ENCODE measurements at places on chromosomes 16 and 17.
A peak's percentile ranks its signal among the peaks of the same experiment; 100 is the strongest.

DNA sequence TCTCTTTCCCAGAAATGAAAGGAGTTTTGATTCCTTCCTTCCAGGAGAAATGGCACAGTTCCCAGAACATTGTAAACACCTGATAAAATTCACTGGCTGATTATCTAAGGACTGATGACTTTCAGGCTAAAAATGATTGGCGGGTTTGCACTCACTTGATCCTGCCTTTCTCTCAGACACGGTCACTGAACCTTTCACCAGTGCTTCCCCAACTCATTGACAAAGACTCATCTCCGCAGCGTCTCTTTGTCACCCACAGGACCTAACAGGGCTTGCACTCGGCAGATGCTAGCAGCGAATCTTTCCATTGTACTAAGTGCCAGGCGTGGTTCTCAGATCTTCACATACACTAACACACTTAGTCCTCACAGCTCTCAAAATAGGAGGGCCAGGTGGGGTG lies 7.3 kb upstream of the DHRS7C start:
- no peaks in the 10 kb centered on the region for H3K36me3 ChIP-seq
- H3K27me3 ChIP-seq: peaks cover 18% of the 10 kb centered on the region
- DNase-seq: no peak

DNA sequence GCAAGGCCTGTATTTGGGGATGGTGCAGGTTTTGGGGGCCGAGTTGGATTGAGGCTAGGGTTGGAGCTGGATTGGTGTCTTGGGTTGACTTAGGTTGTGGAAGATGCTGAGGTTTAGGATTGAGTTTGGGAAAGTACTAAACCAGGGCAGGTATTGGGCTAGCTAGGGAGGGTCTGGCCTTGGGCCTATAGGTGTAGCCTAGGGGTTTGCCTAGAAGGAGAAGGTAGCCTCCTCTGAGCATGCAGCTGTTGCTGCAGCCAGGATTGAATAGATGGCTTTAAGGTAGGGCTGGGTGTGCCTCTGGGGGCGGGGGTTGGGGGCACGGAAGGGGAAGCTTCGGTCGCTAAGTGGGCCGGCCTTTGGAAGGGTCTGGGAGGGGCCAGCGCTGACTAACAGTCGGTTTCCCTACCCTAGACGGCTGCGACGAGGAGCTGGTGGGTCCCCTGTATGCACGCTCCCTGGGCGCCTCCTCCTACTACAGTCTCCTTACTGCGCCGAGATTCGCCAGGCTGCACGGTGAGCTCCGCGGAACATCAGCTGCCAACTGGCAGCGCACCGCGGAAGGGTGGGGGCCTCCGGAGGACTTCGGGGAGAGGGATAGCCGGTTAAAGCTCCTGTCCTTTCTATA lies 1.2 kb downstream of the CNTNAP1 start:
- H3K4me3 ChIP-seq: no peak overlapping the region
- no peaks in the 10 kb centered on the region for H3K36me3 ChIP-seq
- peaks cover 37% of the 10 kb centered on the region for H3K4me1 ChIP-seq
- peaks cover 39% of the 10 kb centered on the region for H3K27me3 ChIP-seq

DNA sequence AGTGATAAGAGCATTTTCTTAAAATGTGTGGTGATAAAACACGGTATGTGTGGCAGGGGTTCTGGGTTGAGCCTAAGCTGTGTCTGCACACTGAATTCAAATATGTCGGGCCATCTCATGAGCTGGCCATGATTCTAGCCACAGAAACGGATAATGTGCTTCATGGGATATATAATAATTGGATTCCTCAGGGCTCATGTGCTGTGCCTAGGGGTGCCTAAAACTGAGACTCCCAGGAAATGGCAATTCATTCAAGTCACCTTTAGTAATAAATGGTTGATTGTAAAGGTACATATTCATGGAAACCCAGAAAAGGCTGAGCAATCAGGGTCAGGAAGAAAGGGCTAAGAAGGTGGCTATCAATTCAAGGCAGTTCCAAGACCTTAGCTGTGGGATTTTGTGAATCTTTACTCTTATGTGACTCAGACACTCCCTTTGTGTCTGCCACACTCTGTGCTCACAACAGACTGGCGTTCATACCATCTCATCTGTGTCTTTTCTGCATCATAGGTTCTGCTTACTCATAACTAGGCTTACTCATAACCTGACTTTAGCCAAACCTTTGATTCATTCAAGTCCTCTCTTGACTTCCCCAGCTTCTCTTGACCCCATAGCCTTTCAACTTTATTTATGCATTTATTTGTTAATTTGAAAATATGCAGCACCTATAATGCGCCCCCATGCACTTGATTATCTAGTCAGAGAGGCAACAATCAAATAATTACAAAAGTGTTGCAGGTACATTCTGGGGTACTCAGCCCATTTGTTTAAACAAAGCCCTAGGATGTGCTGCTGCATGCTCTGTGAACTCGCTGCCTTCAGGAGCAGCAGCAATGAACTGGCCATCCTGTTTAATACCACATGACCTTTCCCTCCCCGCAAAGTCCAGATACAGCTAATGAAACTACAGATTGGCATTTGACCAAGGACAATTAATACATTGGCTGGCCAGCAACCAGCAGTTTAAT lies 28.4 kb upstream of the MED13 start:
- no peak overlapping the region for H3K27ac ChIP-seq
- no peaks in the 10 kb centered on the region for H3K27me3 ChIP-seq
- DNase-seq: peak; percentile 30
- H3K36me3 ChIP-seq: no peaks in the 10 kb centered on the region
- H3K4me3 ChIP-seq: no peak overlapping the region

- H3K27ac ChIP-seq: no peak overlapping the region
- DNase-seq: no peak
- no peaks in the 10 kb centered on the region for H3K27me3 ChIP-seq
- H3K4me3 ChIP-seq: no peak overlapping the region
- no peaks in the 10 kb centered on the region for H3K36me3 ChIP-seq
These were observed 18.3 kb upstream of the ADGRG3 start for GRCh38 chr16:57649846-57650245.

GRCh38 chr16:23567602-23568001 lies 10.1 kb downstream of the UBFD1 start:
- H3K4me1 ChIP-seq: no peaks in the 10 kb centered on the region
- no peak overlapping the region for H3K4me3 ChIP-seq
- peaks cover 46% of the 10 kb centered on the region for H3K36me3 ChIP-seq
- H3K27me3 ChIP-seq: no peaks in the 10 kb centered on the region
- no peak for DNase-seq

DNA sequence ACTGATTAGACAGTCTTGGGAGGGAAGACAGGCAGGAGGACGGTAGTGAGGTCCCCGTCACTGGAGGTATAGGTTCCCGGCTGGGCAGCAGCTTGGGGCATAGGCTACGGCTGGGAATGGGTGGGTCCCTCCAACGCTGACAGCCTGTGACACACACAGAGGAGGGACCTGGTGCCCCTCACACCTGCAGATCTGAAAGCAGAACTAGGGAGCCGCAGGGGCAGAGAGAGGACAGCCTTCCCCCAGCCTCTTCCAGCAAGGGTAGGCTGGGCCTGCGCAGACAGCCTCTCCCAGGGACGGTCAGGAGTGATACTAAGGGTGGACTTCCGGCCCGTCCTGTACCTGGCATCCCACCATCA lies 2.0 kb downstream of the P2RX1 start:
- H3K4me3 ChIP-seq: peak overlapping the region; percentile 20
- peak; percentile 37 for DNase-seq

DNA sequence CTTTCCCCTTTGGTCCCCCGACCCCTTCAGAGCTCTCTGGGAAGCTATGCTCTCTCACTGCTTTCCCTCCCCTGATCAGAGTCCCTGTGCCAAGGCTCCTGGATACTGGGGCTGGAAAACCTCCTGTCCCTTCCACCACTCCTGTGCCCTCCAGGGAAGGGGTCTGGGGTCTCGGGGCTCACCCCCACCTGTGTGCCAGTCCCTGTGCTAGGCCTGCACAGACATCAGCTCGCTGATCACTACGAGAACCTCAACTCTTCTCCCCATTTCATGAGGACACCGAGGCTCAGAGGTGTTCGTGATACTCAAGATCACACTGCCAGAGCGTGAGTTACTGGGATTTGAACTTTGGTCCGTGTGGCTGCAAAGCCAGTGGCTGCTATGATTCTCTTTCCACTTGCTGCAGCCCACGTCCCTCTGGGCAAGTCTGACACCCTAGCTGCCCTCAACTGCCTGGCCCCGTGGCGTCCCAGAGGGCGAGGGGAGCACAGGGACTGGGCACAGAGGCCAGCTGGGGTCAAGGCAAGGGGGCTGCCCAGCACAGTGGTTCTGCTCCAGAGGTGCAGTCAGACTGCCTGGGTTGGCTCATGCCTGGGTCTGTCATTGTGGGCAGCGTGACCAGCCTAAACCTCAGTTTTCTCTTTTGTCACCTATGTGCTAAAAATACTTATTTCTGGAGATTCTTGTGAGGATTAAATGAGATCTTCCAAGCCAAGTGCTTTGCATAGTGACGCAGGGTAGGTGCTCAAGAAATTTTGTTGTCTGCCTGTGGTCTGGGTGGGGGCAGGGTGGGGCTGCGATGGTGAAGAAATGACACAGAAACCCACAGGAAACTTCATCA lies 43.8 kb upstream of the TOB1 start:
- peak overlapping the region; percentile 26 for H3K4me3 ChIP-seq
- H3K27ac ChIP-seq: peak overlapping the region; percentile 89
- H3K36me3 ChIP-seq: no peaks in the 10 kb centered on the region
- DNase-seq: peak; percentile 94
- no peaks in the 10 kb centered on the region for H3K27me3 ChIP-seq

DNA sequence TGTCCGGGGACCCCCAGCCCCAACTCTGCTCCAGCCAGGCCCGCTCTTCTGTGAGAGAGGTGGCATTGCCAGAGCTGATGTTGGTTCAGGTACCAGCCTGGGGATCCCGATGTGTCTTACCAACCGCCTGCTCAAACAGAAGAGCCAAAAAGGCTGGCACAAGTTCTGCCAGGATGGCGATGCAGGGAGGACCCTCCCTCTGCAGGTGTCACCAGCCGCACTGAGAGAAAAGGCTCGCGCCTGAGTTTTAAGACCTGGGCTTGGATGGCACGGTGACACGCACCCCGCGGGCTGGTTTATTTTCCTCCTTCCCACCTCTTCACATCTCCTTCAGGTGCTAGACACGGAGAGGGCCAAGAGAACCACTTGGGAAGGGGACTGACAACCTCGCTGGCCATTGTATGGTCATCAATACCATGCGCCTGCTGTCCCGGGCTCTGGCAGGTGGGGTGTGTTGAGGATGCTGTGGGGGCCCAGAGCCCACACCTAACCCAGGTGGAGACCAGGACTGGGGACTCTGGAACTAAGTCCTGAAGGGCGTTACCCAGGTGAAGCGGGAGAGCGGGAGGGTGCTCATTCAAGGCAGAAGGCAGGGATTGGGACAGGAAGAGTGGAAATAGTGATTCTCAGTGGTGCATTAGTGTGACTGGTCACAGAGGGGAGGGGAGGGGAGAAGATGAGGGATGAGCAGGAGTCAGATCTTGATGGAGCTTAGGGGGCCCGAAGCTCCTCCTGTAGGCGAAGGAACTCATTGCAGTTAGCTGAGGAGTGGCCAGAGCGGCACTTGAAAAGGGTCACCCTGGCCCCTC lies 16.3 kb downstream of the FOXJ1 start:
- H3K27me3 ChIP-seq: no peaks in the 10 kb centered on the region
- no peak overlapping the region for H3K27ac ChIP-seq
- H3K36me3 ChIP-seq: no peaks in the 10 kb centered on the region
- H3K4me3 ChIP-seq: no peak overlapping the region

DNA sequence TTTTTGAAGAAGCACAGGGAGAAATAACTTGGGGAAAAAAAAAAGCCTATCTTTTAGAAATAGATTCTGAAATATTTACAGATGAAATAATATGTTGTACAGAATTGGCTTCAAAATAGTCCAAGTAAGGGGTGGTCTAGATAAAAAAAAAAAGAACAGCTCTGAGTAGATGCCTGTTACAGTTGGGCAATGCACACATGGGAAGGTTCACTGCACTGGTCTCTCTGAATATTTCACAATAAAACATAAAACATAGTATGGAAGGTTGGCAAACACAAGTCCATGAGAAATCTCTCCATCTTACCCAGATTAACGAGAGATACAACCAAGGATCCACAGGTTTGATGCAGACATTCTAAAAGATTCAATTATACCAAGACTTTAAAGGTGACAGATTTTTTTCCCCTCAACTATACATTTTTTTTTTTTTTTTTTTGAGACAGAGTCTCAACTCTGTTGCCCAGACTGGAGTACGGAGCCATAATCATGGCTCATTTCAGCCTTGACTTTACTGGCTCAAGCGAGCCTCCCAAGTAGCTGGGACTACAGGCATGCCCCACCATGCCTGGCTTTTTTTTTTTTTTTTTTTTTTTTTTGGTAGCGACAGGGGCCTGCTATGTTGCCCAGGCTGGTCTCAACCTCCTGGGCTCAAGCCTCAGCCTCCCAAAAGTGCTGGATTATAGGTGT lies 58.0 kb downstream of the KANSL1 start:
- H3K4me3 ChIP-seq: no peak overlapping the region
- H3K4me1 ChIP-seq: peaks cover 91% of the 10 kb centered on the region
- H3K27ac ChIP-seq: peak overlapping the region; percentile 47
- H3K36me3 ChIP-seq: peaks cover 25% of the 10 kb centered on the region
- H3K27me3 ChIP-seq: no peaks in the 10 kb centered on the region
- DNase-seq: no peak

DNA sequence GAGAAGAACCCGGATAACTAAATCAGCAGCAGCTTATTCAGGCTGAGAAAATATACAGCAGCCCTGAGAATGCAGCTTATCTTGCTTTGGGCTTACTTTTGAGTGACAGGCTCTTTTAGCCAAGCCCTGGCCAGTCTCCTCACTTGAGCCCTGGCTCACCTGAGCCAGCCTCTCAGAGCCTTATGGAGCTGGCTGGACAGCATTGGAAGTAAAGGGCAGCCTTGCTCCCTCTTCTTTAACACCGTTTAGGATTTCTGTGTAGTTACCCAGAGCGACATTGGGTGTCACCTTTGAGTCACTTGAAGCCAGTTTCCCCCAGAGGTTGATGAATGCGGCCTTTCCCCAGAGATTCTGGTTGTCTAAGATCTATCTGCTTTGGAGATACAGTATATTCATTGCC lies 7.7 kb upstream of the NPIPB2 start:
- DNase-seq: peak; percentile 36
- no peak overlapping the region for H3K4me3 ChIP-seq
- H3K4me1 ChIP-seq: no peaks in the 10 kb centered on the region

- DNase-seq: no peak
- H3K36me3 ChIP-seq: no peaks in the 10 kb centered on the region
- H3K27me3 ChIP-seq: peaks cover 40% of the 10 kb centered on the region
- H3K4me1 ChIP-seq: peaks cover 18% of the 10 kb centered on the region
- H3K4me3 ChIP-seq: no peak overlapping the region
These were observed 1.4 kb upstream of the GRIN2C start for GRCh38 chr17:74860872-74861661.
